ENCODE measurements at places on chromosomes 7 and 10. TPM values are rescaled to one million over a fixed set of nuclear protein-coding genes. Genes with fewer than 3 reads are reported as not detected.

- DNase-seq = no peak
Observed at GRCh38 chr7:70700055-70700940, 431.6 kb upstream of the GALNT17 start.

The SFXN3 gene
- total RNA-seq = 65.4 TPM

DNA sequence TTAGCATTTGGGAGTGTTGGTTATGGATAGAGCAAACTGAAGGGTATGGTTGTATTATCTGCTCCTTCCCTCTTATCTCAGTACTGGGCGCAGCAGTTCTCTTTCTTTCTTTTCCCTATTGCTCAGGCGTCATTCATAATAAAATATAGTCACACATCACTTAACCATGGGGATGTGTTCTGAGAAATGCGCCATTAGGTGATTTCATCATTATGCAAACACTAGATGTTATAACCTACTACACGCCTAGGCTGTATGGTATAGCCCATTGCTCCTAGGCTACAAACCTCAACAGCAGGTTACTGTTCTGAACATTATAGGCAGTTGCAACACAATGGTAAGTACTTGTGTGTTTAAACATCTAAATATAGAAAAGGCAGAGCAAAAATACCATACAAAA is 401.7 kb downstream of the EXOC4 start:
- no peak for DNase-seq

The DRGX gene
- total RNA-seq = not detected

DNA sequence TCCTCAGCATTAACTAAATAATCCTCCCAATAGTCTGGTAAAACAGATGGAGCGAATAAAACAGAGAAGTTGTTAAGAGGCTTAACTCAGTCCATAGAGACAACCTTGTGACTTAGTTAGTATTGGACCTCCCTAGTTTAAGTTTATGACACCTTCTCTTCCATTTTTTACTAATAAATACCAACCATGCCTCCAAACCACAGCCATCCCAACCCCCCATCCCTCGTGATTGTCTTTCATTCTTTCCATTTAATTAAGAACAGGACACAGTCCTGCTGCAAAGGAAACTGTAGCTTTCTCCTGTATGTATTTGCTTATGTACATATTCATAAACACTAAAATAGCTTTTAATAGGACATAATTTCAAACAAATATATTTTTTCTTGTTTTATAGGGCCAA is 238.2 kb downstream of the SEMA3D start:
- no peak for DNase-seq

DNA sequence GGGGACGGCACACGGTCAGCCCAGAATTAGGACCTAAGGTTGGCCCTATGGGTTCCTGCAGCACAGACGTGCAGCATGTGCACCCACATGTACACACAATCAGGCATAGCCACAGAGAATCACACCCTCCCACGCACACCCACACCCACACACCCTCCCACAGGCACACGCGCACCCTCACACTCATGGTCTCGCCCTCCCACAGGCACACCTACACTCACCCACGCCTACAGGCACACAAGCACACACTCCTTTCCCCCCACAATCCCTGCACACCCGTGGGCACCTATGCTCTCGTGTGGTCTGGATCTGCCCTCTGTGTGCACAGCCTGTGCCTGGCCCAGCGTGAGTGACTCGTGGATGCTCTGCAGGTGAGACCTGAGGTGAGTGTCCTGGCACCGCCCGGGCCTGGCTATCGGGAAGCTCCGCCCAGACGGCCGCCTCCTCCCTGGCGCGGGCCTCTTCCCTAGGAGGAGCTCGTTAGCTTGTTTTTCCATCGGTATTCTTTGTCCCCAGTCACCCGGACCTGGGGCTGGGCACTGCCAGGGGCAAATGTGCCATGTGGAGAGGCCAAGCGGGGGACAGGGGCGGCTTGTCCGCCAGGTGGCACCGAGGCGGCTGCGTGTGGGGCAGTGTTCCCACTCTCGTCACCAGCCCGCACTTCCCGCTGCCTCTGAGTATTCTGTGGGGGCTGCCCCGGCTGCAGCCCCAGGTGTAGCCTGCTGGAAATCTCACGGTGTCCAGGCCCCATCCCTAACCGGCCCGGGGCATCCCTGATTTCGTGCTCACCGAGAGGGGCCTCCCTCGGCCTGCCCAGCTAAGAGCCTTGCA is 110.2 kb upstream of the FAM20C start:
- DNase-seq = peak; percentile 60

DNA sequence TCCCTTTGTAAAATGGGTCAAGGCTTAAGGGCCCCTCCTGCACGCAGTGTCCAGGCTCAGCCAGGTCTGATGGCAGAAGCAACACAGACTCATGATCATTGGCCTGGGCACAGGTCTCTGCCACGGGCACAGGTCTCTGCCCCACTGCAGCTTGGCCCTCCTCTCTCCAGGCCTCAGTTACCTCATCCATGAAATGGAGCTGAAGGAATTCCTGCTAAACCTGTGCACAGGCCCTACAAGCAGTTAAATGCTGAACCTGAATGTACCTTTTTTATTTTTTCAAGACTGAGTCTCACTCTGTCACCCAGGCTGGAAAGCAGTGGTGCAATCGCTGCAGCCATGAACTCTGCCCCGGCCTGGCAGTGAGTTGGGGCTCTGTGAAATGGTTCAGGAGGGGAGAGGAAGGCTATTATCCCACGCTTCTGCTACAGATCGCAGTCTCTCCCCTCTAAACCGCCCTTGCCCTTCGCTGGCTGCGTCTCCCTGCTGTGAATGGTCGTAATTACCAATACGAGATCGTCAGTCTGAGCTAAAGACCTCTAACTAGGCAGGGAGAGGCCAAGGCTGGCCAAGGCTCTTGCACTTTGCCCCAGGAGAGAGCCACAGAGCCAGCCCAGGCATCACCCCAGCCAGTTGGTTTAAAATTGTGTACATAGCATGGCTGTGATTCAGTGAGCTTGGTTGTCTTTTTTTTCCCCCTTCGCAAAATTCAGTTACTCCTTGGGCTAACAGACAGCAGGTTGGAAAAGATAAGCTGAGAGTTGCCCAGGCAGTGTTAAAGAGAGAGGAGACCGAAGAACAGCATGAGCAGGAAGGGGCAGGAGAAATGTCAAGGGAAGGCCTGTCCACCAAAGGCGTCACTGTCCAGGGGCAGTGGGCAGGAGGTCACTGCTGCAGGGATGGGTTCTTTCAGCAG is 93.0 kb upstream of the KCTD7 start:
- no peak for DNase-seq

The ALOX5 gene
- 35.0 TPM for total RNA-seq

- no peak for DNase-seq
Observed at GRCh38 chr7:151437159-151437553, 2.8 kb downstream of the CRYGN start.

- no peak for DNase-seq
Observed at GRCh38 chr10:103858360-103858759, 3.0 kb upstream of the SH3PXD2A start.

- no peak for DNase-seq
Observed at GRCh38 chr10:85012305-85012704, 683.9 kb downstream of the CCSER2 start.

GRCh38 chr7:158850545-158851102 is 5.7 kb upstream of the DYNC2I1 start:
- DNase-seq = no peak

The FAM25C gene
- not detected for total RNA-seq

- peak; percentile 47 for DNase-seq
Observed at GRCh38 chr7:157318015-157318706, 18.6 kb upstream of the DNAJB6 start.

DNA sequence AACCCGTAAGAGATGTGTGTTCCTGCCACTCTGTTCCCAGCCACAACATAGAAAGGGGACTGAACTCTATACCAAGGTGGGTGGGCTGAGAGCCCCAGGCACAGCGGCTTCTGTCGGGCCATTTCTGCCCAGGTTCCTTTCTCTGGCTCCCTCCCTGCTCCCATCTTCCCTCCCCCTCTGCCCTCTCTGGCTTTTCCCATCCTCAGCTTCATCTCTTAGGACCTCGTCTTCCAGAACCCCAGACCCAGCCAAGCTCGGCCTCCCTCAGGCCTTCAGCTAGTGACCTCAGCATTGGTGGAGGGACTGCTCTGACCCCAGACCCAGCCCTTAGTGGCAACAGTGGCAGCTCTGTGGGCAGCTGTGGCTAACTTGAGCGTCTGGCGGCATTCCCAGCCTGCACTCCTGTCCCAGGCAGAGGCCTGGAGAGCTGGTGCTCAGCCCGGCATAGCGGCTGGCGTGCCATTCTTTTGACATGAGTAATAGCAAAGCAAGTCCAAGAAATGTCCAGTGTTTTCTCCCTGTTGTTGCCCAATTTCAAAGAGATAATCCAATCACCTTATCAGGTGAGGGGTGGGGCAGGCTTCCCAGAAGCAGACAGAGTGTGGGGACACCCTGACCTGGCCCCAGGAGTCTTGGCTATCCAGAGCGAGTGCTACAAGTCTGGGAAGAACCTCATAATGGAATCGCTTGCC is 15.9 kb downstream of the PTPRE start:
- no peak for DNase-seq

The MTERF1 gene
- total RNA-seq = 8.1 TPM

GRCh38 chr7:43815373-43815772 is 53.9 kb downstream of the MRPS24 start:
- DNase-seq = no peak

DNA sequence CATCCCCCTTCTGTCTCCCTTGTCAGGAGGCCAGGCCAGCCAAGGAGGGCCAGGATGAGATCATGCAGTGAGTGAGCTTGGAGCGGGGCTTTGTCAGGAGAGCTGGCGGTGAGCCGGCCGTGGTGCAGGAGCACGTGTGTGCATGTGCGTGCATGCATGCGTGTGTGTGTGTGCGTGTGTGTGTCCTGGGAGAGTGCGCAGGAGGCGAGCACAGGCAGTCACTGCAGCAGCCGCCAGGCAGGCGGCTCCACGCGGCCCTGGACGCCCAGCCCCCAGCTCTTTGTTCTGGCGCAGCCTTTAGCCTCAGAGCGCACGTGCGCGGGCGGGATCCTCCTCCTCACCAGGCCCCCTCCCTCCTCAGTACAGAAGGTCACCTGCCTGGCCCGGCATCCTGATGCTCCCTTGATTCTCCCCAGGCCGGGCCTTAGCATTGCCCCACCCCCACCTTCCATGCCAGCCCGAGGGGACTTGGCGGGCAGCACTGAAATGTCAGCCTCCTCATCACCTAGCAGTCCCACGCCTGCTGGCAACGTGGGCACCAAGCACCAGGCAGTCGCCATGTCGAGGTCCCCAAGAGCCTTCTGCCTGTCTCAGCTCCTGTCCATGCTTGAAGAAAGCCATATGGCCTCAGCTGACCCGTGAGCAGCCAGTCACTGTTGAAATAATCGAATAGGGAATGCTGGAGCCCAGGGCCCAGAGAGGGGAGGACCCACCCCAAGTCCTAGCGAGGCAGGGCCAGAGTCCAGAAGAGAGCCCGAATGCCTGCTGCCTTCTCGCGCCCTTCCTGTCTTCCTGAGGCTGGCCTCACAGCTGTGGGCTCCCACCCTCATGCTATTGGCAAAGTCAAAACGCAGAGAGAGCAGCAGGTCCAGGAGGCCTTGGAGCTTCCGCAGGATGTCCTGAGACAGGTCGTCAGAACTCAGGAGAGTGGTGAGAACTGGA is 125.9 kb upstream of the PPIF start:
- DNase-seq = peak; percentile 37

GRCh38 chr7:112414855-112415490 is 35.3 kb upstream of the IFRD1 start:
- no peak for DNase-seq

GRCh38 chr10:62399211-62399610 is 25.0 kb downstream of the ZNF365 start:
- DNase-seq = no peak

- DNase-seq = no peak
Observed at GRCh38 chr10:125116041-125116649, 44.2 kb downstream of the CTBP2 start.

DNA sequence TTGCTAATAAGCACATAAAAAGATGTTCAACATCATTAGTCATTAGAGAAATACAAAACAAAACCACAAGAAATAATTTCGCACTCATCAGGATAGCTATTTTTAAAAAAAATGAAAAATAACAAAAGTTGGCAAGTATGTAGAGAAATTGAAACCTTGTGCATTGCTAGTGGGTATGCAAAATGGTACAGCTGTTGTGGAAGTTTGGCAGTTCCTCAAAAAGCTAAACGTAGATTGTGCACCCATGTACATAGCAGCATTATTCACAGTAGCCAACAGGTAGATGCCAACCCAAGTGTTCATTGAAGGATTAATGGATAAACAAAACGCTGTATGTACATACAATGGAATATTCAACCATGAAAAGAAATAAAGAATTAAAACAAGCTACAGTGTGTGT is 35.3 kb upstream of the STARD3NL start:
- no peak for DNase-seq

The SEMA3D gene
- total RNA-seq = 10.7 TPM

The PNLIP gene
- total RNA-seq = not detected

The C7orf57 gene
- not detected for total RNA-seq
